Stimulated activated CD4-positive, alpha-beta T cell treated with anti-CD3 and anti-CD28 coated beads, Interleukin-12 subunit alpha, Interleukin-12 subunit beta, amount 100 ng/mL, for 48 hours (primary cell): ENCODE measurements at places on chromosomes 2 and 18.

GRCh38 chr2:212385241-212385640 lies 153.4 kb downstream of the ERBB4 start:
- no peak for DNase-seq

GRCh38 chr2:128670066-128670465 lies 351.4 kb upstream of the HS6ST1 start:
- DNase-seq, result no peak

DNA sequence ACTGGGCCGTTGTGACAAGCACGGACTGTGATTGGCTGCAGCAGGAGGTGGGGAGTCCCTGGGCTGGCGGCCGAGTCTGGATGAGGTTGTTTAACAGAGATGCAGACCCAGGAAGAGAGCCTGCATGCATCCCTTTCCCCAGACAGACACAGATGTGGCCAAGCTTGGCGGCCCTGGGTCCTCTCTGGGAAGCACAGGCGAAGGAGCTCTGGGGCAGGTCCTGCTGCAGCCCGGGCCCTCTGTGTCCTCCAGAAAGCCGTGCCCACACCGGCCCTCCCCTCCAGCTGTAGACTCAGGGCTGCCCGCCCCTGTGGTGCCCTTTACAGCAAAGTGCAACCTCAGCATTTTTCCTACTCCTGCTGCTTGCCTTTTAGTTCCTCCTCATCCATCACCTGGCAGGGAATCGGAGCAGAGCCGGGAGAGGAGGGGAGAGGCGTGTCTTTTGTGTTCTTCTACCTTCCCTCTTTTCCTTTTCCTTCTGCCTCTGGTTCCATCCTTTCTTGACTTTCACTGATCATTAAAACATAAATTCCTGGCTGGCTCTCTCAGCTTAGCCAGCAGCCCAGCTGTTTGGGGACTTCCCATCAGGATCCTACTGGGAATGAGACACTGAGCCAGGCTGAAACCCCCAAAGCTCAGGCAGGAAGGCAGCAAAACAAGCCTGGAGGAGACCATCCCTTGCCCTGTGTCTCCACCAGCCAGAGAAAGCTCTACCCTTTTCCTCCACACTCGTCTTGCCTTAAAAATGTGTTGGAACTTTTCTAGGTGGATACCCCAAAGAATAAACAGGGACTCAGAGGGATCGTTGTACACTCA lies 75.0 kb downstream of the CTIF start:
- DNase-seq, result no peak

GRCh38 chr18:40987581-40987980 lies 967.5 kb upstream of the PIK3C3 start:
- DNase-seq, result no peak

- DNase-seq, result no peak
Measured at GRCh38 chr2:26299471-26300101, 46.4 kb upstream of the SELENOI start.
